ENCODE measurements at places on chromosomes 12 and 14.

DNA sequence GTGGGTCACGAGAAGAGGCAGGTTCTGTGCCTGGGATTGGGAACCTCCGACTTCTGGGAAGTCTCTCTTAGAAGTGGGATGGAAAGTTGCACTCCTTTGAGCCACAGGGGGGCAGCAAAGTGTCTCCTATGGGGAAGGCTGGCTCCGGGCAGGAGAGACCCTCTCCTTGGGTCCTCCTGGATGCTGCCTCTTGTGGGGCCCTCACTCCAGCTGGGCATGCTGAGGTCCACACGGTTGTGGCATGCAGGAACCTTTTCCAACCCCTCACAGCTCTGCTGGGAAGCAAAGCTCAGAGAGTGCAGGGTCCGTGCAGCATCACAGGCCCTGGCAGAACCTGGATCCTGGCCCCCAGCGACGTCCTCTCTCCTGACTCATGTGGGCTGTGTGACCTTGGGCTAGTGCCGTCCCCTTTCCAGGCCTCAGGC is 17.4 kb downstream of the SDSL start:
- DNase-seq: no peak

- peak; percentile 90 for DNase-seq
These were observed 1.0 kb upstream of the DUSP6 start for GRCh38 chr12:89353188-89353822.

DNA sequence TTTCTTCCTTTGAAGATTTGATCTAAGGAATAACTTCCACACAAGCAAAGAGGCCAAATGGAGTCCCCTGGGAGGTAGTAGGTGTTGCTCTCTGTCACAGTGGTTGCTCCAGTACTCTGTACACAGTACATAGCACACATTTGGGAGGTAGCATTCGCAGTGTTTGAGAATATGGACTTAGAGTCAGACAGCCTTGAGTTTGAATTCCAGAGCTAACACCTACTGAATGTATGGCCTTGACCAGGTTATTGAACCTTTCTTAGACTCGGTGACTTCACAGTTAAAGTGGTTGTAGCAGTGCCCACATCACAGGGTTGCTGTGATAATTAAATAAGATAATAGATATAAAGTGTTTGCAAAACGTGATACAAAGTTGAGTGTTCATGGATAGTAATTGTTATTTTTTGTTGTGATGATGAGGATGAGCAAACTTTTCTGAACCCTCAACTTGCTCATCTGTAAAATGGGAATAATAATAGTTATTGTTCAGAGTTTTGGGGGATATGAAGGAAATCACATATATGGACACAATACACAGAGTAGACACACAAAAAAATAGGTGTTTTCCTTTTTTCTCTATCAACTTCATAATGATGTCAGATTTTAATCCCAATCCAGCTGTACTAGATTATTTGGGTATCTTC is 271.6 kb upstream of the CRY1 start:
- no peak for DNase-seq

DNA sequence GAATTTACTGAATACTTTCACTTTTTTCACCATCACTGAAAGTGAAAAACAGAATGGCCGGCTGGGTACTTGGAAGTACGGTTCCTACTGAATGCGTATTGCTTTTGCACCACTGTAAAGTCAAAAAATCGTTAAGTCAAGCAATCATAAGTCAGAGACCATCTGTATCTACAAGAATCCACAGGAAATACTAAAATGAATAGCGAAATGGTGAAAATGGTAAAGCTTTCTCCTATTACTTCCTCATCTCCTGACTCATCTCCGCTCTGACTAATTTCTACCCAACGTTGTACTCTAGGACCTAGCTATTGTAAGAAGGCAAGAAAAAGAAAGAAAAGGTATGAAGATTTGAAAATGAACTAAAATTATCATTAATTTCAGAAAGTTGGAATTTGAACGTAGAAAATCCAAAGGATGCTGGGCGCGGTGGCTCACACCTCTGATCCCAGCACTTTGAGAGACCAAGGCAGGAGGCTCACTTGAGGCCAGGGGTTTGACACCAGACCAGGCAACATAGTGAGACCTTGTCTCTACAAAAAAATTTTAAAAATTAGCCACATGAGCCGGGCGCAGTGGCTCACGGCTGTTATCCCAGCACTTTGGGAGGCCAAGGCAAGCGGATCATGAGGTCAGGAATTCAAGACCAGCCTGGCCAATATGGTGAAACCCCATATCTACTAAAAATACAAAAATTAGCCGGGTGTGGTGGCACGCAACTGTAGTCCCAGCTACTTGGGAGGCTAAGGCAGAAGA is 5.3 kb upstream of the CDCA4 start:
- peak; percentile 48 for DNase-seq

DNA sequence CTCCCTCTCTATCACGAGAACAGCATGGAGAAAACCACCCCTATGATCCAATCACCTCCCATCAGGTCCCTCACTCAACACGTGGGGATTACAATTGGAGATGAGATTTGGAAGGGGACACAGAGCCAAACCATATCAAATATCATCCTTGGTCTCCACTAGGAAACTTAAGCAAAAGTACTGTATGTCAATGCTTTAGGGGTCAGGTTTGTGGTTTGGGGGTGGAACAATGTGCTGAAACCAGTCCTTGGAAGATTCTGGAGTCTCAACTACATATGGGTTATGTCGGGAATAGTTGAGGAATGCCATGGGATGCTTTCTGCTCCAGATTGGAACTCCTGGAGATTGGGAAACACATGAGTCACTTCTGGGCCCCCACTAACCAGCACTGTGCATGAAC is 48.3 kb upstream of the CCDC63 start:
- no peak for DNase-seq

GRCh38 chr12:49548481-49548821 is 9.6 kb downstream of the KCNH3 start:
- DNase-seq: no peak

Data from SJSA1 (cell line).